Stimulated activated CD4-positive, alpha-beta T cell treated with anti-CD3 and anti-CD28 coated beads, Interleukin-1b, Interleukin-23, amount 100 ng/mL, for 48 hours (primary cell): ENCODE measurements at places on chromosomes 6 and 20.

DNA sequence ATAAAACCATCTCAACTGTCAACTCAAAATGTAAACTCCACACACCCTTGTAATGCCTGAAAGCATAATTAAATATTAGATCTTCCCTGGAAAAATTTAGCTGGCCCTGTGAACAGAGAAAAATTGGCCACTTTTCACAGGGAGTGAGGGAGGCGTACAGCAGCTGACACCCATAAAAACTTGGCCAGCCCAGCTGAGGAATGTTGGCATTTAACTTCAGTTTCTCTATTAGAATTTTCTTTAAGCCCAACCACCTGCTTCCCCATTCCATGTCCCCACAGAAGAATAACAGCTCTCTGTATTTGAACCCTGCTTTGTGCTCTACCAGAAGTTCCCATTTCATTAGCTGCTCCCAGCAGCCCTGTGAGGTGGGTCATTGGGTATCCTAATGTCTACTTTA, 41.0 kb downstream of the PKHD1 start:
- no peak for DNase-seq

DNA sequence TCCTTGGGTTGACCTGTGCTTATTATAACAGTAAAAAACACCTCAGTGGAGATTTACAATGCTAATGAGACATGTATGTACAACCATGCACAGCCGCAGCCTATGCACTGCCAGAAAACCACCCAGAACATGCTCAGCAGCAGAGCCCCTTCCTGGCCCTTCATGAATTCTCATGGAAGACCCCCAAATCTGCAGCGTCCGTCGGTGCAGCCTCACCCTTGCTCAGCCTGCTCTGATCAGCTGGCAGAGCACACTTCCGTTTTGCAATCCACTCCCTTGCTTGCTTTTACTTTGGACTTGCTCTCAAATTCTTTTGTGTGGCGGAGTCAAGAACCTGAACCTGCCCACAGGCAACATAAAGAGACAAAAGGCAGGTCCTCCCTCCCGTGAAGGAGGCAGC, 378.2 kb upstream of the SULF2 start:
- no peak for DNase-seq

DNA sequence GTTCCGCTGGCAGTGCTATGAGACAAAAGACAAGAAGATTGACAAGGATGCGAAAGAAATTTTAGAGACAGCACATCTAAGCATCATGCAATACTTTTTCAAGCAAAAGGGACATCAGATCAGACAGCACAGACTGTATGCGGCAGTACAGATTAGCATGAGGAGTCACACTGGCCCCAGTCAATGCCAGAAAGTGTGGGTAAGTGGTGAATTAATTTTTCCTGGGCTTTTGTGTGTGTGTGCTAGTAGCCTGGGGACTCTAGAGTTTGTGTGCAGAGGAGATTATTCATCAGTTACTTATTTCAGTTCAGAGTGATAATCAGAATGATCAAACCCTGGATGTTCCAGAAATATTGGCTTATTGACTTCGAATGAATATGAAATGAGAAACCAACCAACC, 47.2 kb downstream of the LAMA4 start:
- no peak for DNase-seq

- no peak for DNase-seq
These were observed 110.0 kb downstream of the GPX5 start for GRCh38 chr6:28635547-28636158.

- DNase-seq, result no peak
These were observed 137.3 kb downstream of the STXBP5 start for GRCh38 chr6:147341486-147341885.

- DNase-seq, result no peak
These were observed 26.9 kb upstream of the PPP1R3G start for GRCh38 chr6:5058254-5058653.

DNA sequence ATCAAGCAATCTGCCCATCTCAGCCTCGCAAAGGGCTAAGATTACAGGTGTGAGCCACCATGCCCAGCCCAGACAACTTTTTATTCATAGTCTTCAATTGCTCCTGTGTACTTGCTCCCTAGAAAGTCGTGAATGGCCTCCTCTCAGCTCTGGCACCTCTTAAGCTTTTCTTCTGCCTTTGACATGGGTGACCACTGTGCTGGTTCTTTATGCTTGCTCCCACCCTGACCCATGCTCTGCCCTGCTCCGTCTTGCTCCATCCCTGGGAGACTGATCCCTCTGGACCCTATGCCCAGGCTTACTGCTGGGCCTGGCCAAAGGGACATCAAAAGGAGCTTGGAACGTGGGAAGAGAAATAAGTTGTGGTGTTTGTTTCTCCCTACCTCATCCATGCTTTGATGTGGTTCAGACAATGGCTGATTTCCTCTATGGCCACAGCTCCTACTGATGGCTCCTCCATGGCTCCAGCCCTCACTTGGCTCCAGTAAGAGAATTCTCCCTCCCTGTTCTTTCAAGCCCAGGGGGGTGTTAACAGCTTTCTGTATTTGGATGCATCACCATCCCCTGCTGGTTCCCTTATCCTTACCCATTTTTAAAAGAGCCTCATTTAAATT, 7.7 kb upstream of the TREM2 start:
- DNase-seq, result no peak

DNA sequence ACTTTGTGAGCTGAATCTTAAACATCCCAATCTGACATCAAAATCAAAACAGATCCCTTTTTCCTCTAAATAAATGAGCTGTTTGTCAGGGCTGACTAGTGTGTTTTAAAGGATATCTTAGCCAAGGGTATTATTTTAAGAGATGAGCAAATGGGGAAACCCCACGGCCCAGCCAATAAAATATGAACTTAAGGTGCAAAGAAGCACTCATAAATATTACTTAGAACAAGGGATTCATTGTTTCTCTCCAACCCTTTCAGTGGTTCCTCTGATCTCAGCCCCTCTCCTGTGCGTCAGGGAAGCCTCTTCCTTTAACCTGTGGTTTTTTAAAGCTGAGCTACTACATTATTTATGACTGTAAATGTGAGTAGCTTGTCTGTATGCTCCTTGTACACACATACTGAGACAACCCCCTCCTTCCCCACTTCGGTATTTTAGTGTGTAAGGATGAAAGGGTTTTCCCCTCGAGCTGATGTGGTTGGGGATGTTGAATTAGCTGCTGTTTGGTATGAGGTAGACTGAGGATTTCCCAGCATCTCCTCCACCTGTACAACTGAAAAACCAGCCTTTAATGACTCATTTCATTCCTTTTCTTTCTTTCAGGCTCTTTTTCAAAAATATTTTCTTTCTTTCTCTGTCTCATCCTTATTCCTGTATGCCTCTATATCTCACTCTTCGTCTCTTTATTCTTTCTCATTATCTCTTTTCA, 6.5 kb downstream of the BMP5 start:
- DNase-seq, result peak; percentile 38

DNA sequence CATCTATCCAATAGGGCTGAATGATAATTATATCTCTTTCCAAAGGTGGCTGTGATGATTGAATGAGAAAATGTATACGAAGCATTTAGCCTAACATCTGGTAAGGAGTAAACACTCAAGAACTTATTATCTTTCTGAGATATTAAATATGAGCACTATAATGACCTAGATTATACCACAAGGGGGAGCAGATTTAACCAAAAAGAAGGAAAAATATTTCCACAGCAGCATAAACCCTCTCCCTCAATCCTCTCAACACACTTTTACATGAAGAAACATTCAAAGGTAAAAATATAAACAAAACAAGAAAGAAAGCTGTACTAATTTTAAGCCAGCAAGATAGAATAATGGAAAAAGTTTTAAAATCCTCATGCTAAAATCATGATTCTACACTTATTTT, 68.4 kb downstream of the SHPRH start:
- DNase-seq, result no peak

DNA sequence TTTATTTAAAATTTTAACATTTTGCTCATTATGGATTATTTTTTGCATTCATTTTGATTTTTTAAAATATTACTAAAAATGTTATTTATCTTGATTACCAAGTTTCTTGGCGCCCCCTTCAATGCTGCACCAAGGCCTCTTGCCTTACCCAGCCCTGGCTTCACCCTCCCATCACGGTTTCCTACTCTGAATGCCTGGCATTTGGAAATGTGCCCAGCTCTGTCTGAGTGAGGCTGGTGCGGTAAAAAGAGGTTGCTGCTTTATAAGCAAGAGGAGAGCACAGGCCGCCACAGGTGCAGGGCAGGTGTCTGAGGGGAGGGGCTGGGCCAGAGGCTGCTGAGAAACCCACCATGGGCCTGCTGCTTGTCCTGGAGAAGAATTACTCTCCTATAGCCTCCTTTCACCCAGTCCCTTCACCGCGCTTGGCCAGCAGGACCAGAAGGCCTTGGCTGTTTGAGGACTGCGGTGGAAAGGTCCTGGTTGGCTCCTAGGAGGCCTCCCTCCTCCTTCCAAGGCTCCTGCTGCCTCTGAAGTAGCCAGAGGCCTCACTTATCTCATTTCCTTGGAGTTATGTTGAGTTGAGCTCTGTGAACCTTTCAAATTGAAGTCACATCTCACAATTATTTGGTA, 62.6 kb downstream of the BANF2 start:
- DNase-seq, result no peak

GRCh38 chr6:24426729-24427446, 24.2 kb downstream of the MRS2 start:
- DNase-seq, result no peak

- DNase-seq, result no peak
These were observed 312.6 kb upstream of the ID4 start for GRCh38 chr6:19524366-19525186.

- peak; percentile 4 for DNase-seq
These were observed 172.0 kb downstream of the SCP2D1 start for GRCh38 chr20:18985551-18985950.

GRCh38 chr6:63816982-63817436, 181.4 kb downstream of the PHF3 start:
- DNase-seq, result no peak

GRCh38 chr6:22706651-22707050, 137.3 kb downstream of the HDGFL1 start:
- DNase-seq, result no peak

- peak; percentile 54 for DNase-seq
These were observed 32.3 kb downstream of the YTHDF1 start for GRCh38 chr20:63183422-63184146.

GRCh38 chr20:33773412-33774089, 37.6 kb upstream of the CHMP4B start:
- peak; percentile 57 for DNase-seq

DNA sequence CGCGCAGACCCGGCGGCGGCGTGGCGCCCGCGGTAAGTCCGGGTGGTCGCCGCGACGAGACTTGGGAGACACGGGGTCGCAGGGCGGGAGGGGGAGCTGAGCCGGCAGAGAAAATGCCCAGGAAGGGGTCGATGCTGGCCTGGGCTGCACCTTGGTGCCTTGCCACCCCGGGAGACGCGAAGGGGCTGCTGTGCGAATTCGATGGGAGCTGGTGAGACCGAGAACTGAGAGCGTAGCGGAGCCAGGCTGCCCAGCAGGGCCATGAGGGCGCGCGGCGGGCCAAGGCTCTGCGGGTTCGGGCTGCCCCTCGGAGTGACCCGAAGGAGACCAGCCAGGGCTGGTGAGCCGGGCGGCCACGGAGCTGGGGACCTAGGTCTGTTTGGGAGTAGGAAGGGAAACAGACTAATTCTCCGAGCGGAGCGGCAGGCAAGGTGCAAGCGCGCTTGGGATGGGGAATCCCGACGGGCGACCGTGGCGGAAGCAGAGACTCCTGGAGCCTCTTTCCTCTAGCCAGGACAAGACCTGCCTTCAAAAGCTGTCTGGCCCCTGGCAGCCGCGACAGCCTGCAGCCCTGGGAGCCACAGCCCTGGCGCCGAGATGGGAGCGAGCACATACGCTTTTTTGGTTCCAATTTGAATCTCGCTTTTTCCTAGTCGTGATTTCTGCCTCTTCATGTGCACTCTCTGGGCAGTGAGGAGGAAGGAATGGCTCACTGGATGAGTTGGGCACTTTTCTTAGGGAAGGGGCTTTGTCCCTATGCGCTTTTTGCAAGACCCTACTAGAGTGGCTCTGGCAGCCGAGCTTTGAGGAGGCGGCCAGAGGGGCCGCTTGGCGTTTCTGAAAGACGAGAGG, 691 bp downstream of the SYNDIG1 start:
- DNase-seq, result no peak

GRCh38 chr6:15344192-15344519, 98.3 kb downstream of the JARID2 start:
- DNase-seq, result no peak

DNA sequence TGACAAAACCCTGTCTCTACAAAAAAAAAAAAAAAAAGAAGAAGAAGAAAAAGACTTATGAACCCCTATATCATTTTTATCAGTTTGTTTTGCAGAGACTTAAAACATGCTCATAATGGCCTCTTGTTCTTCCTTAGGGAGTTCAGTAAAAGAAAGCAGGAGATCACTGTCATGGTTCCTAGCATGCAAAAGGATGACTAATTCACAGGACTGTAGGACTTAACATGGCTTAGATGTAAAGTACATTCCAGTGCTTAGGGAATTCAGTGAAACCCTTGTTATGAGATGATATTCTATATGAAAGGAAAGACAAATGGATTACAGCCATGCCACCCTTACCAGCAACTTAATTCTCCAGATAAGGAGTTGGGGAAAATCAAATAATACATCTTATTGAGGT, 29.5 kb downstream of the EEF1A1 start:
- DNase-seq, result no peak

GRCh38 chr6:47595785-47596184, 102.6 kb upstream of the ADGRF4 start:
- DNase-seq, result no peak

DNA sequence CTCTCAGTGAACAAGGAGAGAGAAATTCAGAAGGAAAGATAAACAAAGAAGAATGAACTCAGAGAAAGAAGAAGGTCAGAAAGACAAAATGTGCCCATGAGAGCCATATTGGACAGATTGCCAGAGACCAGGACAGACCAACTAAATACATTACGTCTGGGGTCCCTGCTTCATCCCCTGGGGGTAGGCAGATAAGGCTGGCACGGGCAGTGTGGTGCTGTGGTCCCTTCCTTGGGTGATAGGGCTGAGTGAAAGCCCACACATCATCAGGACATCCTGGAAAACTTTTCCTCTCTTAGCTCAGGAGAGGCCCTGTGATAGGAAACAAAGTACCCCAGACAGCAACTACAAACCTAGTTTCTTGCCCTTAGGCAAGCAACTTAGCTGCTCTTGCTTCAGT, 13.2 kb upstream of the ARMC12 start:
- DNase-seq, result no peak

DNA sequence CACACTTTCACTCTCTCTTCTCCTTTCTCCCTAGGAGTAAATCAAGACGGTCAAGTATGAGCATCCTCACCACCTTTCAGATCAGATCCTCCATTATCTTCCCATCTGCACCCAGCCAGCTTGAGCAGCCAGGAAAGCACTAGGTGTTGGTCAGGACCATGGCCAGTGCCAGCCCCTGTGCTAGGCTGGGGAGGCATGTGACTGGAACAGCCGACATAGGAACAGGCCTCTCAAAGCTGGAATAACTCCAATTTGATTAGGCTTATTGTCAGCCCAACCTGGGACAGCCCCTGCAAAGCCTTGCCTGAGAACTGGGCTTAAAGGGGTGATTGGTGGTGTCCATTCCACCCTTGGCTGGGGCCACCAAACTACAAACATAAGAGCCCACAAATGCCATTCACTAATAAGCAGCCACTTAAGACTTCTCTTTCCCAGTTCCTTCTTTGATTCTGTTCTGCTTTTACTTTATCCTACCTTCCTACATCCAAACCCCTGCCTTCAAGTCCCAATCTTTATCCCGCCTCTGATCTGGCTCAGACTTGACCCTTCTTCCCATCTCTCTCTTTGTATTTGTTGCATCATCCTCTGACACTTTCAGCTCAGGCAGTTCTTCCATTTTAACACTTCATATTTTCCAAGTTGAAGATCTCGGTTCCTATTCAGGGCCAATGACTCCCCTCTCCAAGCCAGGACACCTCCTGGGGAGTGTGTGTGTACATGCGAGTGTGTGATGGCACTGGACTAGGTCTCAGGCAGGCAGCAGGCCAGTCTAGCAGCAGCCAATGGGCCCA, 4.5 kb upstream of the TREM2 start:
- no peak for DNase-seq
